ENCODE measurements at places on chromosomes 3 and 15. TPM values are rescaled to one million over a fixed set of nuclear protein-coding genes. Genes with fewer than 3 reads are reported as not detected.

Gene CLRN1
- total RNA-seq = not detected

Gene PDE8A
- 58.3 TPM for total RNA-seq

Gene SCG5
- total RNA-seq = not detected

Gene TEX55
- total RNA-seq = not detected

Gene P3H2
- 12.3 TPM for total RNA-seq

Gene WNT5A
- total RNA-seq = 18.7 TPM

DNA sequence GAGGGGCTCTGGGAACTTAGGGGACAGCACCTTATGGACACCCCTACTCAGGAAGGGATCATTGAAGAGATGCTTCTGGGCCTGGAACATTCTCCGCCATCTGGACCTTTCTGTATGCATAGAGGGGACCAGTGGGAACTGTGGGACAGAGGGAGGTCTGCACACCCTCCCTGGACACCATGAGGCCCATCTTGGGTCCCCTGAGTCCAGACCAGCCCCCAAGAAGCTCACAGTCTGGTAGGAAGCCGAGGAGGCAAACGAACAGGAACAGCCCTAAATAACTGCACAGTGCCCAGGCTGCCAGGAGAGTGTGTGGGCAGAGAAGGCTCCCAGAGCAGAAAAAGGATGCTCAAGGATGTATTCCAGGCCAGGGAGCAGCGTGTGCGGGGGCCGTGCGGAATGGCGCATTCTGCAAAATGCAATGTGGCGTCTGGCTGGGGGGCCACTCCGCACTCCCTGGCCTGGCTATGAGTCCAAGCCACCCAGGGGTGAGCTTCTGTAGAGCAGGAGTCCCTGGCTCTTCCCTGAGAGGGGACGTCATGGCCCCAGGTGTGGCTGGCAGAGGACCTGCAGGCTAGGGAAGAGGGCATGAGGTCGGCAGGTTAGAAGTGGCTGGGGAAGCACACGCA is 24.5 kb upstream of the KLF13 start:
- DNase-seq = peak; percentile 43

DNA sequence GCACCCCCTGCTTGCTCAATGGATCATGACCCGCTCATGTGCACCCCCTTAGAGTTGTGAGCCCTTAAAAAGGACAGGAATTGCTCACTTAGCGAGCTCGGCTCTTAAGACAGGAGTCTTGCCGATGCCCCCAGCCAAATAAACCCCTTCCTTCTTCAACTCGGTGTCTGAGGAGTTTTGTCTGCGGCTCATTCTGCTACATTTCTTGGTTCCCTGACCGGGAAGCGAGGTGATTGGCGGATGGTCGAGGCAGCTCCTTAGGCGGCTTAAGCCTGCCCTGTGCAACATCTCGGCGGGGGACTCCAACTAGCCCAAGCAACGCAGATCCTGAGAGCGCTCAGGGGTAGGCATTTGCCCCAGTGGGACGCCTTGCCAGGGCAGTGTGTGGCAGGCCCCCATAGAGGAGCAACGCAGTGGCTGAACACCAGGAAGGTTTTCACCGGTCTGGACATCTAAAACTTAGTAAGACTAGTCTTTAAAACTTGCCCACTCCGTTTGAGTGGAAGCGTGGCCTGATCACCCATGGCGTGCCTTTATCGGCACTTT is 9.5 kb downstream of the SLCO2A1 start:
- DNase-seq = no peak

- no peak for DNase-seq
These were observed 294.8 kb downstream of the PLCL2 start for GRCh38 chr3:17179381-17180205.

DNA sequence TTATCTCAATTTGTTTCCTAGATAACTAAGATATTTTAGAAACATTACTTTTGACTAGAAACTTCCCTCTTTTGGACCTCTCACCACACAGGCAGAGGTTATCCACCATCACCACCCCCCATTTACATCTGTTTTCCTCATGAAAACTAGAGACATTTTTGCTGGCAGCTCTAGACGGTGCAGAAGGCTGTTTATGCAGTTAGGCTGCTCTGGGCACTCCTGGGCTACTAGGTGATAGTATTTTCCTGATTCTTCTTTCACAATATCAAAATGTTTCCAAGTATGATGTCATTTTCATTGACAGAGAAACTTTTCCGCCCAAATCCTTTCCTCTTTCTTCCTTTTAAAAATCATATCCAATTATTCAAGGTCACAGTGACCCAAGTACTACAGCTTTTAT is 67.1 kb downstream of the PLOD2 start:
- no peak for DNase-seq

GRCh38 chr3:1752205-1752604 is 346.5 kb upstream of the CNTN4 start:
- DNase-seq = no peak

- DNase-seq = no peak
These were observed 146.3 kb downstream of the PLCL2 start for GRCh38 chr3:17030956-17031652.

DNA sequence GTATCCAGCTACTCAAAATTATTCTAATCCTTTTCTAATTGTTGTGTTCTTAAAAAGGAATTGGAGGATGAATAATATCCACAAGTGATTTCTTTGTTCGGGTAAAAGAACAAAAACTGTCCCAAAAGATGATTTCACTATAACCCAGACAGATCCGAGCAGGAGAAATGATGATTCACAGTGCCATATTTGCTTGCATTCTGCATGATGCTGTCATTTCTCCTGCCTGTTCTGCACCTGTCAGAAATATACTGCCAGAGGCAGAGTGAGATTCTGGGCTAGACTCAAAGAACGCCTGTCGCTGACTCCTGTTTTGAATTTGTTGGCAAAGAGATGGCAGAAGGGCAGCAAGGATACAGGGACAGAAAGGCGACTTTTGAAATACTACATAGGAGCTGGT is 34.7 kb upstream of the SLC24A5 start:
- no peak for DNase-seq

GRCh38 chr3:61665987-61666386 is 104.6 kb downstream of the PTPRG start:
- no peak for DNase-seq

GRCh38 chr3:67641451-67641850 is 13.0 kb downstream of the SUCLG2 start:
- DNase-seq = no peak

DNA sequence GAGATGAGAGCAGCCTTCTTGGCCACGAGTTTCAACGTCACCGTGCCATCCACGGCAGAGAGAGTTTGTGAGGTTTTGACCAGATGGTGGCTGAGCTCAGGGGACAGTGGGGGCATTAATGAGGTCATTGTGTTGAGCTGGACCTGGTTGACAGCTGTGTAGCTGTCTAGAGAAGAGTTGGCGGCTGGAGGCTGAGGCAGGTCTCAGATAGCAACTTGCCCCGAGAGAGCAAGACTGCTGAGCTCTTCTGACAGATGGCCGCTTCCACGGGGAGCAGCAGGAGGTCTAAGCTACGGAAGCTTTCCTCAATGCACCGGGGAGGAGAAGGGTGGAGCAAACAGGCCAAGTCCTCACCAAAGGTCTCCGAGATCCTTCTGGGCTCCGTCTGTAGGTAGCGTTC is 44.8 kb upstream of the EIF5A2 start:
- no peak for DNase-seq

DNA sequence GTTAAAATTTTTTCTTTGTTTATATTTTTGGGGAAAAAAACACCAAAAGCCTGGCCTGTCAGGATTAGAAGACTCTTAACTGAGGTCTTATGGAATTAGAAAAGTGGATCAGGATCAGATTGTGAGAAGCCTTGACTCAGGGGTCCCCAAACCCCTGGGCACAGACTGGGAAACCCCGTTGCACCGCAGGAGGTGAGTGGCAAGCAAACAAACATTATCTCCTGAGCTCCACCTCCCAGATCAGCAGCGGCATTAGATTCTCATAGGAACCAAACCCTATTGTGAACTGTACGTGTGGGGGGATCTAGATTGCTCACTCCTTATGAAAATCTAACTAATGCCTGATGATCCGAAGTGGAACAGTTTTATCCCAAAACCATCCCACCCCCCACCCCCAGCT is 117.2 kb downstream of the TCF12 start:
- DNase-seq = no peak

DNA sequence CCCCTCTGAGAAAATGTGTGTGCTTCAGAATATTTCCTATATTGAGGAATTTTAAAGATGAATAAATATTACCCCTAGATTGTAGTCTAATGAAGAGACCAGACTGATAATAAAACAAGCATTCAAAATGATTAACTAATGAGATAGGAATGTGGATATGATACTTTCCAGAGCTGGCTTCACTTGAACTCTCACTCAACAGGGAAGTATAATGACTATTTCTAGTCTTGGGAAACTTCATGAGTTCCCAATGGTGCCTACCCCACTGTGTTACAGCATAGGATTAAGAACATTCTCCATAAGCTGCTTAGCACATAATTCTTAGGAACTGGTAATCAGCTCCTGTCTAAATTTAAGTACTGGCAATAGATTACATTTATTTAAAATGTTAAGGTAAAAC is 261.5 kb upstream of the ZNF385D start:
- DNase-seq = no peak

DNA sequence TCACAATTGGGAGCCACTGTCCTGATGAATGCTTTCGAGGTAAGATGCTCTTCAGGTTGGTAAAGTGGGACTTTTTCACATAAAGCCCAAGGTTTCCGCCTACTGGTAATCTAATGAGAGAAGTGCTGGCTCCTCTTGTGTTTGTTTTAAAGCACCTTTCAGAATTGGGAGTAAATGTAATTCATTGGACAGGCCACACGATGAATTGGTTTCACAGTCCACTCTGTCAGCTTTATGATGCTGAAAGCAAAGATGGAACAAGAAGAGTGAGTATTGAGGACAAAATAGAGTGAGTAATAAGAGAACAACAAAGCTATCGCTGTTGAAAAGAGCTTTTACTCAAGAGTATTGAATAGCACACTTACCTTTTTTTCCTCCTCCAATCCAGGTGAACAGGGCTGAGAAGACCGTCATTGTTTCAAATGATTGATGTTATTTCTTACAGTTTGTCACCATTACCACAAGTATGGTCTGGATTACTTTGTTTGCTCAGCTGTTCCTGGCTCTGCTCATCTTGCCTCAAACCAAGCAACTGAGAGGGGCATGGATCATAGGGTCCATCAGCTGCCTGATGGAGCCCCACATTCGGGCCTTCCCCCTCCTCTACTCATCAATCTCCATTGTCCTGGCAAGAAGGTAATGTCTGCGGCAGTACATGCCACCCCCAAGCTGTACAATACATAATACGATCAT is 136.1 kb upstream of the CNTN4 start:
- DNase-seq = no peak

DNA sequence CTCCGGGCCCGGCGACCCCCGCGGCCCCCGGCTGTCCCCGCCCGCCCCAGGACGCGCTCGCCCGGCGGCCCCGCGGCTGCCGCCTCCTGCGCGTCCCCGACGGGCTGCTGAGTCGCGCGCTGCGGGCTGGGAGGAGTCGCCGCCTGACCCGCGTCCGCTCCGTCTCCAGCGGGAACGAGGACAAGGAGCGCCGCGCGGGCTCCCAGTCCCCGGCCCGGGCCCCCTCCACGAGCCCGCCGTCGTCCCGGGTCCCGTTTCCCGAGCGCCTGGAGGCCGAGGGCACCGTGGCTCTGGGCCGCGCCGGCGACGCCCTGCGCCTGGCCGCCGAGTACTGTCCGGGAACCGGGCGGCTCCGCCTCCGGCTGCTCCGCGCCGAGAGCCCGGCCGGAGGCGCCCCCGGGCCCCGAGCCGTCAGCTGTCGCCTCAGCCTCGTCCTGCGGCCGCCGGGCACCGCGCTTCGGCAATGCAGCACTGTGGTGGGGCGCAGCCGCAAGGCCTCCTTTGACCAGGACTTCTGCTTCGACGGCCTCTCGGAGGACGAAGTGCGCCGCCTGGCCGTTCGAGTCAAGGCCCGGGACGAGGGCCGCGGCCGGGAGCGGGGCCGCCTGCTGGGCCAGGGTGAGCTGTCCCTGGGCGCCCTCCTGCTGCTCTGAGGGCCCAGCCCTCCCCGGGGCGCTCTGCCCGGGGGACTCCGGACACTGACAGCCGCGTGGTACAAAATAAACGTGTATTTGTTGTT is 1.5 kb downstream of the C2CD4A start:
- DNase-seq = no peak

- DNase-seq = peak; percentile 51
These were observed 30.6 kb downstream of the CRTC3 start for GRCh38 chr15:90560229-90560776.

GRCh38 chr3:103494011-103494410 is 1059.2 kb downstream of the ZPLD1 start:
- DNase-seq = no peak

DNA sequence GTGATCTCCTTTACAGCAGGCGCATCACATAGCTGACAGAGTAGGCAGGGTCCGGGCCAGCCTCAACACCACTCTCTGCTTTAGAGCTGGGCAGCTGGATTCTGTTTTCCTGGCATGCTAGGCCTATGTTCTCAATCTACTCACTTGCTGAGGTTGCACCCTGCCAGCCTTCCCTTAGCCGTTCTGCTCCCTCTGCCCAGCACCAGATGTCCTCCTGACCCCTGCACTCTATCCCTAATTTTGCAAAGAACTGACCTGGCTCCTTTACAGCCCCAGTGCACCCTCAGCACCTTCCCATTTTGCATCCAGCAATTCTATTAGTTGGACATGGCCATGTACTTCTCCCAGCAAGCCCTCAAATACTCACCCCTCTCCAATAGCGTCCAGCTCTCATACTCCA is 371.6 kb upstream of the WNT5A start:
- no peak for DNase-seq

GRCh38 chr15:42385206-42385979 is 26.1 kb downstream of the CAPN3 start:
- DNase-seq = no peak

DNA sequence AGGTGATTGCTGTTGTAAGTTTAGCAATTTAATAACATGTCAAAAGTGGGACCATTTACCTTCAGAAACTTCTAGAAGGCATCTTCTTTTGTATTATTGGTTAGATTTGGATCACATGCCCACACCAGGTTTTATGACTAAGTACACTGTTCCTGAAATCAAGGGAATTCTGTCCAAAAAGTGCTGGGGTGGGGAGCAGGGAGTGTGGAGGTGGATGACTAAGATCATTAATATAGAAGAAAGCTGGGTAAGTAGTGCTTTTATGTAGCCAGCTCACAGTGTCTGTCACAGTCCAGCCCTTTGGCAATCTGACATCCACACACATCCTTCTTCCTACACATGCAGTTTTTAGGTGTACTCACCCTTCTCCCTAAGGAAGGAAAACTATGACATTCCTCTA is 120.0 kb downstream of the TMCO5A start:
- DNase-seq = no peak

Data from breast epithelium (tissue), 4 donors.